AG09319 (cell line): ENCODE measurements at places on chromosomes 5 and 9.

DNA sequence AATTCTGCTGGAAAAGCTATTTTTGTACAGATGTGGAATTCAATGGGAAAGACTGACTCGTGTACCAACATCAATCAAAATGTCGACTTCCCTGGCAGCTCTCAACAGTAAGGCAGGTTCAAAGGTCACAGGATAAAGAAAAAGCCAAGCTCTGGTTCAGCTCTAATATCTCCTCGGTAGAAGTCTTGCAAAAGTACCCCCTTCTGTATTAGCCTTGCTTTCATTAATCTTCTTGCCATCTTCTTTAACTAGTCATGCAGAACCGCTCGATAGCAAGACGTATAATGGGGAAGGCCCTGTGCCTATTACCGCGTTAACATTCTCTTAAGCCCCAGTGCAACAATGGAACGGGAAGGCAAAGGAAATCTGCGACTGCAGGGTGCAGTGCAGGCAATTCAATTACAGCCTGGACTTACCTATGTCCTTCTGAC is 201.2 kb downstream of the GAPVD1 start:
- DNase-seq, result no peak

GRCh38 chr5:82165740-82166530 is 112.2 kb downstream of the RPS23 start:
- peak; percentile 83 for DNase-seq

- DNase-seq, result no peak
These were observed 284.5 kb downstream of the MAT2B start for GRCh38 chr5:163789870-163790269.

DNA sequence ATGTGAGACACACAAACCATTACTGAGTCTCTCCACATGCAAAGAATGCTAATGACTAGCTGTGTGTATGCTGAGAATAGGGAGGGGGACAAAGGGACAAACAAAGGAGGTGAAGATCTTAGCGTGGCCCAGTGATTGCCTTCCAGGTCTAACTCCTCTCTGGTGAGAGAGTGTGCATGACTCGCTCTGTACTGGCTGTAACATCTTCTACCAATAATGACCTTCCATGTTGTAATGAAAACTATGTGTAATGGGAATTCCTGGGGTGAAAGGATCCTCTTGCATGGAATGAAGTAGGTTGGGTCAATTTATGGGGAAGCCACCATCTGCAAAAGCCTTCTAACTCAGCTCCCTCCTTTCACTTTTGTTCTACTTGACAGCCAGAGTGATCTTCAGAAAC is 24.4 kb upstream of the GPR151 start:
- DNase-seq, result no peak

- DNase-seq, result no peak
These were observed 20.8 kb upstream of the ACTBL2 start for GRCh38 chr5:57503433-57503832.

- DNase-seq, result no peak
These were observed 1.4 kb downstream of the NDUFA8 start for GRCh38 chr9:122158202-122158601.
